ENCODE measurements at places on chromosomes 2 and 18.

DNA sequence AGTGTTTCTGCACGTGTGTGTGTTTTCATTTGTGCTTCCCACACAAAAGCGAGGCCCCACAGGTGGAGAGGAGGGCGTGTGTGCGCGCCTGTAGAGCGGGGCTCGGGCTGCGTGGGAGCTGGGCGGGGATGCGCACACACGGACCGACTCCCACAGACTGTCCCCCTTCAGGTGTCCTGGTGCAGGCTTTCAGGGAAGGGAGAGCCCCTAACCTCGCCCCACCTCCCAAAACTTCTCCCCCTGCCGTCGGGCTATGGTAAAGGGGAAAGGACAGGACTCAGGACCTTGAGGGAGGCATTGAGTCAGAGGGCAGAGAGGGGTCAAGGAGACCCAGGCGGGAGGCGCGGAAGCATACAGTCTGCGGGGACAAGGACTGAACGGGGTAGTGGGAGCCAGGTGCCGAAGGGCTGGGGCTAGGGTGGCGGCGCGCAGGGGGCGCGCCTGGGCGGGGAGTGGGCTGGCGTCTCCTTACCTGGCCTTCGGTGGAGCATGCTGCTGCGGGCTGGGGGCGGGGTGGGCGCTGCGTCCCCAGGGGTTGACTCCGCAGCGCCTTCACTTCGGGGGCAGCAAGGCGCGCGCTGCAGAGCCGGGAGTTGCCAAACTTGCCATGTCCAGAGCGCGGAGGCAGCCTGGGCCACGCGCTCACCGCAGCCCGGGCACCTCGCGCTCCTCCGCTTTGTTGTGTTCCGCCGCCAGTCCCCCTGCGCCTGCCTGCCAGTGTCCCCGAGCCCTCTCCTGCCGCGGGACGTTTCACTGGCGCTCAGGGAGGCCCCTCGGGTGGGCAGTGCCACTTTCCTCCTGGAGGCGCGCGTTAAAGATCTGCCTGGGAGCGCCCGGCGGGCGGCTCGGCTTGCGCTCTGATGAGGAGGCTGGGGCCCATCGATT is 302.0 kb downstream of the NCKAP5 start:
- DNase-seq: peak; percentile 59

GRCh38 chr2:168145011-168145410 is 102.4 kb downstream of the STK39 start:
- DNase-seq: no peak

DNA sequence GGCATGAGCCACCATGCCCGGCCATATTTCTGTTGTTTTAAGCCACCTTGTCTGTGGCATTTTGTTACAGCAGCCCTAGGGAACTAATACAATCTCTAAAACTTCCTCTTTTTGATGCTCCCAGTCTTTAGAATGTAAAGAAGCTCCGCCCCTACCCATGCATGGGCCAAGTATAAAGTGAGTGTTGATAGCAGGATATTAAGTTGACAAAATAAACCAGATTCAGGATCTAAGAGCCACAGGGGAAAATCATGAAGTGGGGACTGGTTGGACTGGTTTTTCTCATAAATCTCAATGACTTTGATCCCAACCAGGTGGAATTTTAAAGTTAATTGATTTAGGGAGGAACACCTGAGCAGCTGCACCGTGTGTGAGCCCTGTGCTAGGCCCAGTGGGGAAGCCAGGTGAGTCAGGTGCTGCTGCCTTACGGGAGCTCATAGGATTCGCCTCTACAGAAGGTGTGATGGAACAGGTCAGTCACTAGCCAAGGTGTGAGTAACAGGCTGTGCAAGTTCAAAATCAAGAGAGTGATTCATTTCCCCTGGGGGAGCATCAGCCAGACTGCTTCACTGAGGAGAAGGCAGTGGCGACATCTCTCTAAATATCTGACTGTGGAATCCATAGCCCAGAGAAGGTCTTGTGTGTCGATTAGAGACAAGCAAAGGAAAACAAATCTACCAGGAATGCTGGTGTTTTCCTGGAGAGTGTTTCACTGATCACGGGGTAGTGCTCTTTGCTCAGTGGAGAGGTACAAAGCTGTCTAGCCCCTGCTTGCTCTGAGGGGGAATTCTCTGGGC is 63.0 kb upstream of the MSH2 start:
- DNase-seq: no peak

DNA sequence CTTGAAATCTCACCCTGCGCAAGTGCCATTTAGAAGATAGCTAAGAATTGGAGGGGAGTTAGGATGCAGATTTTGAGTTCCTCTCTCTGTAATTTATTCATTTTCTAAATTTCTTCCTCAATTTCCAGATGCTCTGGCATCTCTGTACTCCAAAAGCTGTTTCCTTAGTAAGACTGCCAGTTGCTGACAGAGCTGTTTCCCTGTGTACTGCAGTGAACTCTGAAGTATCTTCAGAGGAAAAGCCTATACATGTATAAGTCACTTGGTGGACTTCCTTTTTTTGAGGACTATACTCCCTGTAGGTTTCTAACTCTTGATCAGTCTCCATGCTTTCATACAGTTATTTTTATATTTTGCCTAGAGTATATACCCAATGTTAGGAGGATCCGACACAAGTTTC is 1.5 kb upstream of the RESP18 start:
- DNase-seq: no peak

- no peak for DNase-seq
These were observed 96.0 kb downstream of the TFCP2L1 start for GRCh38 chr2:121189011-121189410.

DNA sequence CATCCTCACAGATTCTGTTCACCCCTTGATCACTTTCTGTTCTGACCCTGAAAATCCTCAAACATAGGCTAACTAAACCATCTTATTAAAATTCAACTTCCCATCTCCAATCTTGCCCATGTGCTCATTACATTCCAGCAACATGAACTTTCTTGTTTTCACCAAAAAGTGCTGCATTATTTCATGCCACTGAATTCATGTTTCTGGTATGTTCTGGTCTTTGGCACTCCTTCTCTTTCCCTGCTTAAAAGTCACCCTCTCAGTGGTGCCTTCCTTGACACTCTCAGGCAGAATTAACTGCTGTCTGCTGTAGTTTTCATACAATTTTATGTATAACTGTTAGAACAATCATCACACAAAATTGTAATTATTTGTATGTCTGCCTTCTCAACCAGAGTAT is 247.7 kb upstream of the RBMS1 start:
- DNase-seq: no peak

DNA sequence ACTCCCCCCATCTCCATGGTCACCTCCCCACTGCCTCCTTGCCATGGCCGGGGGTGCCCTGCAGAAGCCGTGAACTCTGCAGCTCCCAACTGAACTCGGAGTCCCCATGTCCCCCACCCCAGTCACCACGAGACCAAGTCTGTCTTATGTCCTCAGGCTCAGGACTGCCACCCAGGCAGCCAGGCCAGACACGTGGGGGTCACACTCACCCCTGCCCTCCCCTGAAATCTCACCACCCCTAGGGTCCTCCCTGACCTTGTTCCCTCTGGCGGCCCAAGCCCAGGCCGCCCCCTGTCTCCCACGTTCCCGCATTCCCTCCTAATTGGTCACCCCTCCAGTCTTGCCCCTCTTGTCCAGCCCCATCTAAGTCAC is 11.0 kb downstream of the AQP12A start:
- DNase-seq: no peak

GRCh38 chr2:70340075-70340474 is 38.2 kb upstream of the FAM136A start:
- no peak for DNase-seq

- DNase-seq: no peak
These were observed 352.6 kb upstream of the POU3F3 start for GRCh38 chr2:104501342-104501741.

DNA sequence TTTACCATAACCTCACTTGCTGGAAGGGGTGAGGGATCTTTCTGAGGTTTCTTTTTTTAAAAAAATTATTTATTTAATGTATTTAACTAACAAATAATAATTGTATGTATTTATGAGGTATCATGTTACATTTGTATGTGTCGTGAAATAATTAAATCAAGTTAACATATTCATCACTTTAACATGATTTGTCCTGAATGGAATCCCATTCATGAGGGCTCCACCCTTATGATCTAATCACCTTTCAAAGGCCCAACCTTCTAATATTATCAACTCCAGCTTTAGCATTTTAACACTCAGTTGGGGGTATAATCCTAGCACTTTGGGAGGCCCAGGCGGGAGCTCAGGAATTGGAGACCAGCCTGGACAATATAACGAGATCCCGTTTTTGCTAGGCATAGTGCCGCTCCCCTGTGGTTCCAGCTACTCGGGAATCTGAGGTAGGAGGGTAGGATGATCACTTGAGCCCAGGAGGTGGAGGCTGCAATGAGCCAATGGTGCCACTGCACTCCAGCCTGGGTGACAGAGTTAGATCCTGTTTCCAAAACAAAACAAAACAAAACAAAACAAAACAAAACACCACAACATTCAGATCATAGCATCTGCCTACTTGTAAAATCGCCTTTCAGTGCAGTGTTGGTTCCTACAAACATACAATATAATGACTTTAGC is 1.1 kb upstream of the TAF4B start:
- DNase-seq: no peak

DNA sequence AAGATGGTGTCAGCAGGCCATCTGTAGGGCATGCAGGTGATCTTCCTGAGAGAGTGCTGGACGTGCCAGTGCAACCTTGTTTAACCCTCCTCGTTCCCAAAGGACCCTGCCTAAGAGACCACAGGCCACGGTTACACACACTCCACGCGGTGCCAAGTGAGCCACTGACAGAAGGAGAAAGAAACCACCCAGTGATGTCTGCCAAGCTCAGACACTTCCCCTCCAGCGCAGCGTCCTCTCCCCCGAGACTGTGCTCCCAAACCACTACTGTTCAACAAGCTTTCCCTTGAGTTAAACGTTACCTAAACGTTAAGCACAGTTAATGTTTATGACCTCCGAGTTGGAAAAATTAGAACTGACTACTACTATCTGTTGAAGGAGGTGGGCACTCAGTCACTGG is 119.1 kb upstream of the NCK2 start:
- no peak for DNase-seq

GRCh38 chr18:57373017-57373416 is 20.7 kb downstream of the ST8SIA3 start:
- no peak for DNase-seq

DNA sequence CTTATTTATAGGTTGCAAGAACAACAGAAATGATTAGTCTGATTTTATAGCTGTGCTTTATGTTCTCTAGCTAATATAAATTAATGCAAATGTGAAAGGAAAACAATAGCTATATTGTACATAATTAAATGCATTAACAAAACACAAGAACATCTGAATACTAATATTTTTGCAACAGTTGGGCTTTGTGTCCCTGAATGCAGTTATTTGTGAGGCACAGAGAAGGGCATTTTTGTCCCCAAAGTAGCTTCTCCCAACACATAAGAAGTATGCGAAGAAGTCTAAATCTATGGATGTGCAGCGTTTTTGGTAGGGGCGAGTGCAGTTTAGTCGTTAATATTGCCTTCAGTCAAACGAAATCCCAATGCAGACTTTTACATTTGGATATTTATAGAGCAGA is 110.0 kb downstream of the MBP start:
- DNase-seq: no peak

DNA sequence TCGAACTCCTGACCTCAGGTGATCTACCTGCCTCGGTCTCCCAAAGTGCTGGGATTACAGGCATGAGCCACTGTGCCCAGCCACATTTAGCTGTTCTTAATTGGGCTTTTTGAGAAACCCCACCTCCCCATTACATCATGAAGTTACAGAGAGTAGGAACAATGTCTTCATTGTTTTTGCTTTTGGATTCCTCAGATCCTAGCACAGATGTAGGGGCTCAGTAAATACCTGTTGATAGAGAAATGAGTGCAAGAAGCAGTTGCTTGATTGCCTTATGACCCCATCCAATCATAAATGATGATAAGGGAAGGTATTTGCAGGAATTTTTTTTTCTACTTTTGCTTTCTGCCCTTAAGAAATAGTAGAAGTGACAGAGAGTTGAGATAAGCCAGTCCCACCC is 25.4 kb downstream of the GREB1L start:
- no peak for DNase-seq

GRCh38 chr2:146801886-146802285 is 1042.9 kb upstream of the ACVR2A start:
- DNase-seq: no peak

GRCh38 chr2:101676674-101677073 is 20.8 kb upstream of the MAP4K4 start:
- no peak for DNase-seq

DNA sequence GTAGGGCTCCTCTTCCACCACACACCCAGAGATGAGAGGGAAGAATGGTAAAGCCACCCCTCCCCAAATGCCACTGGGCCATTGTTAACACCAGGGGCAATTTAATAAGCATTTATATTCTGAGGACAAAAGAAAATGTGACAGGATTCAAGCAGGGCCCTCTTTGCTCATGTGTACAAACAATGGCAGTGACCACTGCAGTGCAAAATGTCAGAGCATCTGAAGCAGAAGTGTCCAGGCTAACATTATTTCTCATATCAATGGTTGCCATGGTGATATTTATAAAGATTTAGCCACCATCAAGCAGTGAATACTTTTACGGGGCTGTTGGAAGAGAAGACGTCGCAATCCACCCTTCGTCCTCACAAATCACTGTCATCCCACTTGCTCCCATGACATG is 10.8 kb upstream of the EPB41L3 start:
- no peak for DNase-seq

DNA sequence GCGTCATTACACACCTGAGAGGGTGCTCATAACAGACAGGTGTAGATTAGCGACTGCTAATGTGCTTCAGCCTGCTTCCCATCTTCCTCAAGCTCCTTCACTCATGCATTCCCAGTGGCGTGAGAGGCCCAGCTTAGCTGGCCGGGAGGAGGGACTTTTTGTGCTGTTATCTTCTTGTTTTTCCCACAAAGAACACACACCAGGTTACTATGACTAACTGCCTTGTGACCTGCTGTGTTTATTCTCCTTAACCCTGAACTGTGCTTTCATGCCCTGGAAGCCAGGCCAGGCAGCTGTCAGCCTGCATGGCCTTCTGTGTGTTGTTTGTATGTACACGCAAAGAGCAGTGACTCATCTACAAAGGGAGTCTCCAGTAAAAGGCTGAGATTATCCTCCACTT is 143.8 kb downstream of the PIEZO2 start:
- no peak for DNase-seq

- DNase-seq: no peak
These were observed 45.2 kb downstream of the ACVR1 start for GRCh38 chr2:157830696-157831570.

- no peak for DNase-seq
These were observed 274.9 kb upstream of the VWC2L start for GRCh38 chr2:214135966-214136365.

GRCh38 chr18:47944972-47945852 is 14.8 kb upstream of the SMAD2 start:
- DNase-seq: no peak

GRCh38 chr2:177239932-177240630 is 24.4 kb downstream of the NFE2L2 start:
- DNase-seq: no peak
